Suppressor macrophage treated with lipopolysaccharide for 1 hour (primary cell): ENCODE measurements at places on chromosomes 6 and 20.
A peak's percentile ranks its signal among the peaks of the same experiment; 100 is the strongest.

GRCh38 chr6:141675957-141676356, 456.8 kb upstream of the GJE1 start:
- no peak for DNase-seq

DNA sequence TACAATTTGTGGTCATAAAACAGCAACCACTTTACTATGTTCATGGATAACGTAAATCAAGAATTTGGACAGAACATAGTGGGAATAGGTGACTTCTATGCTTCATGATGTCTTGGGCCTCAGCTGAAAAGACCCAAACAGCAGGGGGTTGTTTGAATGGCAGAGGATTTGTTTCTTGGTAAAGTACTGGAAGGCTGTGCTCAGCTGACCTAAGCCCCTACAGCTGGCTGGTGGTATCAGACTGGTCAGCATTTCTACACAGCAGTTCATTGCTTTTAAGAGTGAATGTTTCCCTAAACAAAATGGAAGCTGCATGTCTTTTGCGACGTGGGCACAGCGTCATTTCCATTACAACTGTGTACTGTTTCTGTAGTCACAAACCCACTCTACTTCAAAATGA, 148.5 kb upstream of the DEFB112 start:
- DNase-seq: no peak

GRCh38 chr6:33961691-33962090, 157.9 kb upstream of the MLN start:
- no peak for DNase-seq

DNA sequence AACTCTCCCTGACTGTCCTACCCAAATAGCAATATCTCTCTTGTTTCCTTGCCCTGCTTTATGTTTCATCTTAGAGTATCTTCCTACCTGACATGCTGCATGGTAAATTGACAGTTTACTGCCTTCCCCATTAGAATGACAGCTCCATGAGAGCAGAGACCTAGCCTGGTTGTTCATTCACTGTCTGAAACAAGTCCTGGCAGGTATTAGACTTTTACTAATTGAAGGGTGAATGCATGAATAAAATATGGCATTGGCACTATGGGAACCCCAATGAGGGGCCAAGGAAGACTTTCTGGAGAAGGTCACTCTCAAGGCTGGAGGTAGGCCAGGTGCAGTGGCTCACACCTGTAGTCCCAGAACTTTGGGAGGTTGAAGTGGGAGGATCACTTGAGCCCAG, 3.8 kb upstream of the CITED2 start:
- no peak for DNase-seq

GRCh38 chr6:8193541-8193940, 91.2 kb upstream of the EEF1E1 start:
- no peak for DNase-seq

GRCh38 chr20:35269055-35269781, 8.7 kb downstream of the MMP24OS start:
- peak; percentile 53 for DNase-seq

GRCh38 chr6:143465546-143465945, 14.9 kb downstream of the PEX3 start:
- DNase-seq: no peak

GRCh38 chr6:156556811-156557210, 220.4 kb upstream of the ARID1B start:
- no peak for DNase-seq

GRCh38 chr6:90044833-90045381, 150.6 kb downstream of the GJA10 start:
- DNase-seq: peak; percentile 19

DNA sequence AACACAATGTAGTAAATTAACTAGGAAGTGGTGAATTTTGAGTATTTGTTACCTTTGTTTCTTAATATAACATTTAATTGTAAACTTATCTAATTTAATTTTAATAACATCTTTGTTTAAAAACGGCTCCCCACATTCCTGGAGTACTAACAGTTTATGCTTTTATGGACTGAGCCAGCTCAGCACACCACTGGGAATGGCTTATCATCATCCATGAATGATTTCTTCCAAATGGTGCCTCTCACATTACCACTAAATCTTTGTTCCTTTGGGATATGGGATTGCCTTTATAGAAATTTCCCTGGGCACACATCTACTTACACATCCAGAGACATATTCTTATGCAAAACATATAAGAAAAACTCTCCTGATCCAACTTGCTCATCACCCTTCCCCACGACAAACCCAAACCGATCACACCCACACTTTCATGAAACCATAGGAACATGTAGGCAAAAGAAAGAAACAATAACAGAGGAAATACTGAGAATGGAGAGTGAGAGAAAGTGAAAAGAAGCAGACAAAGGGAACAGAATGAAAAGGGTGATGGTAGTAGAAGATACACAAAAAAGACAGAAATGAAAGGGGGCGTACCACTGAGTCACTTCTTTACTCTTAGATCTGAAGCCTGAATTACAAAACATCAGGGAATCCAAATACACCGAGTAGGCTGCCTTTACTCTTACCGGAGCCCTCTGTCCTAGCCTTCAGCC, 58.5 kb upstream of the KCNK16 start:
- DNase-seq: no peak

GRCh38 chr6:56495654-56496053, 147.0 kb downstream of the DST start:
- no peak for DNase-seq

GRCh38 chr20:33309631-33310030, 26.6 kb downstream of the BPIFB1 start:
- no peak for DNase-seq

DNA sequence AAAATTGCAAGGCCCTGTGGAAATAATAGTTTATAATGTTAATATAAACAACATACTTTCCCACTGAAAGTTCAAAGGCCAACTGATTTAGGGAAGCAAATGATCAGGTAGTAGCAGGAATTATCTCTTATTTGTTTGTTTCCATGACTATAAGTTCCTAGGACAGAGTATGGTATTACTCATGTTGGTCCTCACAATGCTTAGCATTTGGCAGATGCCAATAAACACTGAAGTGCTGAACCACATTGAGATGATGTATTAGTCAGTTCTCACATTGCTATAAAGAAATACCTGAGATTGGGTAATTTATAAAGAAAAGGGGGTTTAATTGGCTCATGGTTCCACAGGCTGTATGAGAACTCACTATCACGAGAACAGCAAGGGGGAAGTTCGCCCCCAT, 129.6 kb upstream of the NUP153 start:
- no peak for DNase-seq

DNA sequence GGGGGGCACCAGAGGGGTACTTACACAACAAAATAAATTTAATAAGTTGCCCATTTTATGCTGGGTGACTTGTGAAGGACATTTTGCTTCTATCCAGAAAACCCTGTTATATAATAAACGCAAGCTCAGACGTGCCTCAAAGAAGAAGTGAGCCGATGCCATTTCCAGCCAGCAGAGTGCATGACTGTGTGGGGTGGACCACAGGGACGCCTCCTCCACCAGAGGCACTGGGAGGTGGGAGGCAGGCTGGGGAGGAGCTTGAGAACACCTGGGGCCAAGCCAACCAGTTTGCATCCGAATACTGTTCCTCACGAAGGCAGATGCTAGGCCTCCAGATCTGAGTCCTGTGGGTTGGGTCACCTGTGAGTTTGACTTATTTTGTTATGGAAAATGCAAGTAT, 363.8 kb downstream of the RNGTT start:
- DNase-seq: no peak

GRCh38 chr20:10520528-10520927, 85.4 kb downstream of the SLX4IP start:
- no peak for DNase-seq

DNA sequence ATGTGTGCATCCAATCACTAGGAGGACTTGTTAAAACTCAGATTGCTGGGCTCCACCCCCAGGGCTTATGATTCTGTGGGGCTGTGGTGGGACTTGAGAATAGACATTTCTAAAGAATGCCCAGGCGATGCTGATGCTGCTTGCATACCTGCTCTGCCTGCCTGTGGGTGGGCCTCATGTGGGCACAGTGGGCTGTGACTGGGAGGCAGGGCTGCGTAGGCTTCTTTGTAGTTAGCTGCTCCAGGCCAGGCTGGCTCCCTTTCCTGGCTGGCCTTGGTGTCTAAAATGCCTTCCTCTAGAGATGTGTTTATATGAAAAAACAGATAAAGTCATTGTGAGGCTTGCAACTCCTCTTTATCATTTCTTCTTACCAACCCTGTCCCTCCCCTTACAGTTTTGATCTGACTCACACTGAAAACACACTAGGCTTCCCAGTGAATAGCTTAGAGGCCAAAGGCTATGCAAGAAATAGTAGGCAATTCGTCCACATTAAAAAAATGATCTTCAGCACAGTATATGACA, 495.5 kb upstream of the MAP3K7 start:
- no peak for DNase-seq

- peak; percentile 70 for DNase-seq
Measured at GRCh38 chr6:125906158-125906998, 50.2 kb upstream of the HINT3 start.

DNA sequence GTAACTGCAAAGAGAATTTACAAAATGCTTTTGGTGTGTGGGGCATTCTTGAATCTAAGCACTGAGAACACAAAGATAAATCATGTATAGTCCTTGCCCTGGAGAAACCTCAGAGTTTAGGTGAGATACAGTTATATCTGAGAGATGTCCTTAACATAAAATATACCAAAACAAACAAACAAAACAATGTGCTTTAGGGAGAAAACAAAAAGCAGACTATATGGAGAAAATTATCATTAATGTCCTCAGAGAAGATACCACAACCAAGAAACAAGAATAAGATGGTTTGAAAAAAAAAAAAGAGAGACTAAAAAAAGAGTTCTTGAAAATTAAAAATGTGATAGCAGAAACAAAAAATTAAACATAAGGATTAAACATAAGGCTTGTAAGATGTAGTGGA, 8.0 kb downstream of the KIF13A start:
- no peak for DNase-seq

DNA sequence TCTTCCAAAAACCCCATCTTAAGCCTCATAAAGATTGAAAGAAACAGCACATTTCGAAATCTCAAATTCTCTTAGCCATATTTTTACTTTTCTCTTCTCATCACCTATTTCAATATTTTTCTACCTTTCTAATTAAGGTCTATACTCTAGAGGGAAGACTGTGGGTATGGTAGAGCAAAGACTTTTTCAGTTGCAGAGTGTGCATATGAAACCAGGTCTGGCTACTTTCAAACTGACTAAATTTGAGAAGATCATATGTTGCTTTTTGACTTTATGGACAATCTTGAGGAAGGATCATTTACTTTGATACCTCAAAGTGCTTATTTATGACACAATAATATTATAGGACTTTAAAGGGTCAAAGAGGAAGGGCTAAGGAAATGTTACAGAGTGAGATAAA, 20.7 kb downstream of the FILIP1 start:
- no peak for DNase-seq

DNA sequence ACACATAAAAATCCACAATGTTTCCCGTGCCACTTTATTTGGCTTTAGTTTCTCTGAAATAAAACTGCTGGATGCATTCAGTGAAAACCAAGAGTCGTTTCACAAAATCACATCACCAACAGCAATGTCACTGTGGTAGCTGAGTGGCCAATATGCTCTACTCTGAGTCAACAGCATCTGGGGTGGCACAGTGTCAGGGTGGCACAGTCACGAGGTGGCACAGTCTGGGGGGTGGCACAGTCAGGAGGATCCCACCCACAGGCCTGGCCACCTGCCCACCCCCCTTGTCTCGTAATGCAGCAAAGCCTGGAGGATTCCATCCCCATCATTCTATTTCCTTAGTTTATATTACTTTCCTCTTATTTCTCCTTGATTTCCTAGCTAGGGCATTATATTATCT, 87.0 kb downstream of the ANKRD60 start:
- DNase-seq: no peak

DNA sequence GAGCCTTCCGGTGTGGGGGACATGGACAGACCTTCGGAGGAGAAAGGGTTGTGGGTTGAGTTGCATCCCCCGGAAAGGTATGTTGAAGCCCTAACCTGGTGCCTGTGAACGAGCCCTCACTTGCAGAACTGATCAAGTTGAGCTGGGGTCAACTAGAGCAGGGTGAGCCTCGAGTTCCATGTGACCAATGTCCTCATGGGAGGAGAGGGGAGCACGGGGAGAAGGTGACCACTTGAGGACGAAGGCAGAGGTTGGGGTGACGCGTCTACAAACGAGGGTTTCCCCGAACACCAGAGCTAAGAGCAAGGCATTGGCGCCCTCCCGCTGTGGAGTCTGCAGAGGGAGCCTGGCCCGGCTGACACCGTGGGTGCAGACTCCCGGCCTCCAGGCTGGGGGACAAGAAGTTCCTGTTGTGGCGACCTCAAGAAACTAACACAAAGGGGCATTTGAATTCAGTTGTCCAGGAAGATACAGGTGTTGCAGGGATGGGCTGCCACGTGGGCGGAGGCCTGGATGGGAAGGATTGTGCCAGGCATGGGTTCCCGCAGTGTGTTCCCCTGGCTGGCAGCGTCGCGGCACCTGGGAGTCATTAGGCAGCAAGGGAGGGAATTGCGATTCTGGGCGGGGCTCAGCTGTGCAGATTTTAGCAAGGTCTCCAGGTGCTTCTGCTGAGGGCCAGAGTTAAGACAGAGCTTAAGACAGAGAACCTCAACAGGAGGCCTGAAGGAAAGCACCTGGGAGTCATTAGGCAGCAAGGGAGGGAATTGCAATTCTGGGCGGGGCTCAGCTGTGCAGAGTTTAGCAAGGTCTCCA, 20.4 kb upstream of the UNC93A start:
- no peak for DNase-seq

DNA sequence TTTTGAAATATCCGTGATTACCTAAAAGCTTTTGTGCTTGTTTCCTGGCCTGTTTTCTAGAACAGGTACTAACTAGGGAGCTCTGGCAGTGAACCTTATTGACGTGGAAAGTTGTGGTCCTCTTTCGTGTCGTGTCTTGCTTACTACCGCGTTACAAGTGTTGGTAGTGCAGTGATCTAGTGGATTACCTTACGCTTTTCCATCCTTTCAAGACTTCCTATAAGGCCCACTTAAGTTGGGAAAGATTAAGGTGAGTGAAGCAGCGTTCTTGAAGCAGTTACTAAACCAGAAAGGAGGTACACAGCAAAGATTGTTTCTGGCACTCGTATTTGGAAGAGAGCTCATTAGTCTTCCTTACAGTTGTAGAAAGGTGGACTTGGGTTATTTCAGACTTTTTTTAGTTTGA, 1.9 kb downstream of the PNRC1 start:
- peak; percentile 50 for DNase-seq

DNA sequence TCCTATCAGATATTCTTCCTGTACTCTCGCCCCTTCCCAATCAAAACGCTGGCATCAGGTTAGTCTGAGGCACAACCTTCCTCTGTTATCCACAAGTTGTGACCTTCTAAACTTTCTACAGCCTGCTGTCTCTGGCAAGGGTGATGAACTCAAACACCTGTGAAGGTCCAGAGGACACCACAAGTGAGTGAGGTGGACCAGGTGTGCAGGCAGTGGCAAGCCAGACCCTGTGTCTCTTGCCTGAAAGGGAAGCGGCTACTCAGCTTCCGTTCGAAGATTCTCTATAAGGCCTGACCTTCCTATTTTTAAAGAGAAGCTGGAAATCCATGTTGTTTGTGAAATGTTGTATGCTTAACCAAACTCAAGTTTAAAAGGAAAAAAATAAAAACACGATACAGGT, 36.8 kb downstream of the GCM1 start:
- DNase-seq: no peak
